Stimulated activated CD8-positive, alpha-beta memory T cell treated with anti-CD3 and anti-CD28 coated beads, Interleukin-4, amount 100 ng/mL, for 1 hour (primary cell): ENCODE measurements at places on chromosomes 3 and 15.

DNA sequence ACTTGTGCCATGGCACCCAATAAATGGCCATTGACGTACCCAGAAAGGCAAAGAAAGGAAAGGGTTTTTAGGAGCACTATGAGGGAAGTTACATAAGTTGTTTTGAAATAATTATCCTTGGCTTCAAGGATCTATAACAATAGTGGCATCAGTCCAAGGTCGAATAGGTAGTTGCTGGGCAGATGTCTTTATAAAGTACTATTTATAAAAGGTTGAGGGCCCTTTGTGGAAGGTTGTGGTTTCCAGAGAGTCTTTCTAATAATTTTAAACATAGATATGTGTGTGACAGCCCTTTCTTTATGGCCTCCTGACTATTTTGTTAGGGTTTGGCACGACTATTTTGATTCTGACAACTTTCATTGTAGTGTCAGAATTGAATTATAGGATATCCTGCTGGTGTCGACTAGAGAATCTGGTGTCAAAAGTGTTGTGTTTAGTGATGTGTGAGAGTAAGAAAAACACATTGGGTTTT, 260.5 kb downstream of the PYDC2 start:
- DNase-seq: no peak

DNA sequence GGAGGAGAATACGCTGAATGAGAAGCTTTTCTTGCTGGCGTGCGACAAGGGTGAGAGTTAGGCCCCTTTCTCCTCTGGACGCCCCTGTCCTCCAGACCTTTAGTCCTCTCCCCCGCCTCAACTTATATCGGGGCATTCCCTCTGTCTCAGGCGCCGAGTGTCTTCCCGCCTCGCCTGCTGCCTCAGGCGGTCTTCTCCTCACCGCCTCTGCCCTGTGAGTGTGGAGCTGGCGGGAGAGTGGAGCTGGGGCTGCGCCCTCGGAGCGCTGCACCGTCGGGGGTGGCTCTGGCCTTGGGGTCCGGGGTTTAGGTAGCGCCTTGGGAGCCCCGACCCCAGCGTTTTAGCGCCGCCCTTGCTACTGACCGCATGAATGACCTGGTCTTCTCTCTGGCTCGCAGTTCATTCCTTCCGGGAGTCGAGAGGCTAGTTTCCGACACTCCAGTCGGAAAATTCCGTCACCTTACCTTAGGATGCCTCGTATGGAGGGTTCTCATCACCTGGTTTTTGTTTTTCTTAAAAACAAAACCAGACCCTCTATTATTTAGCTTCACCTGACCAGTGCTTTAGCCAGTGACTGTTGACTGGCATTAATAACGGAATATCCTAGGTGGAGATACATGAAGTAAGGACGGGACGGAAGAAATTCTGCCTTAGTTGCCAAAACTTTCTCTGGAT, 985 bp downstream of the TRPC1 start:
- no peak for DNase-seq

GRCh38 chr3:139110072-139110830, 65.6 kb upstream of the PRR23C start:
- DNase-seq: no peak

DNA sequence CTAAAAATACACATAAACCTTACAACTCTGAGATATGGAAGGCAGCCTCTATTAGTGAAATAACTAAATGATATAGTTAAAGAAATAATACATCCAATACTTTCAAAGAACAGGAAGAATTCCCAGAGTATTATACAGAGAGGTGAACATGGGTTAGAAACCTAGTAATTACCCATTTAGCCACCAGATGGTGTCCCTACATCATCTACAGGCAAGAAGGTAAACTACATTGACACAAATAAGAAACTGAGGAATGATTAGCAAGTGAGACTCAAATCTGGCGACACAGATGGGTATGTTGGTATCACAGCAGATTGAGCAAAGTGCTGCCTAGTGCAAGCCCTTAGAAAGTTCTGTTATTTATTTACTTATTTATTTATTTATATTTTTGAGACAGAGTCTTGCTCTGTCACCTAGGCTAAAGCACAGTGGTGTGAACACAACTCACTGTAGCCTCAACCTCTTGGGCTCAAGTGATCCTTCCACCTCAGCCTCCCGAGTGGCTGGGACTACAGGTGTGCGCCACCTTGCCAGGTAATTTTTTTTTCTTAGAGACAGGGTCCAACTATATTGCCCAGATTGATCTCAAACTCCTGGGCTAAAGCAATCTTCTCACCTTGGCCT, 28.2 kb downstream of the NEK4 start:
- no peak for DNase-seq

DNA sequence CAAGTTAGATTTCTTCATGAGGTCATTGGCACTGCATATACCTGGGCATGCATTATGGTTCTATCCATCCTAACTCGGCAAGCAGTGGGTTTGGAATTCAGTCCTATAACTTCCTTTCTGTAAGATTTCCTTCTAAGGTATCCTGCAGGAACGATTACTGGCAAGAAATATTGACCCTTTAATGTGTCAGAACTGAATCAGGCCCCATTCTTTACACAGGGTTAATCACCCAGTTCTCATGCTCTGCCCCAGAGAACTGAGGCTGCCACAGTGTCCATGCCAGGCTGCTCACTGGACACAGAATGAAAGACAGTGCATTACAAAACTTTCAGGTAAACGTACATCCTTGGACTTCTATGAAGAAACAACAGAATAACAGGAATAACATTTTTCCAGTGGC, 108.9 kb downstream of the RPL22L1 start:
- DNase-seq: no peak

DNA sequence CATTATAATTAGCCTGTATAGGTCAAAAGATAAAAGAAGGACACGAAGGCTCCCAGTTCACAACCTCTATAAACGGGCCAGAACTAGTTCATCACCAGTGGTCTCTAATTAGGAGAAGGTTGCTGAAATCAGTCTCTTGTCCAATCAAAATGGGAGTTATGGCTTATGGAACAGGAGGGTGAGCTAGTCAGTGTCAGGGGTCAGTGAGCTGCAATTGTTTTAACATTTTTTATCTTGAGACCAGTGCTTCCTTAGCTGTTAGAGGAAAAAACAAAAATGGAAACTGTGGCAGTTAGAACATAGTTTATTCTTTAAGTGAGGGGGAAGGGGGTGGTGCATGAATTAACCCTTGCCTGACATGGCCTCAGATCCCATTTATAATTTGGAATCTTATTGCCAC, 141.7 kb downstream of the KCNMB2 start:
- DNase-seq: no peak

DNA sequence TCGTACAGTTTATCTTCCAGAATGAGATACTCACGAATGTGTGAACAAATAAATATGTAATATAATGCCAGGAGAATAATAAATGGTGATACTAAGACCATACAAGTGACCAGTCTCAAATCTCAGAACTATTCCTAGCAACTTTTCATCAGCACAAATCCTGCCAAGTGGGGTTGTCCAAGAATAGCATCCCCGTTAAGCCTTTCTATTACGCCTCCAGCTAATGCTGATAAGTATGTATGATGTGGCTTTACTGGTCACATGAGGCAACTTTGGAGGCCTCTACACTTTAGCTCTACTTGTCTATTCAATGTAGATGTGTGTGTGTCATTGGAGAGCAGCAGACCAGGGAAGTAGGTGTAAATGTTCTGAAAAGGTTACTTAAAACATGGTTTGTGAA, 129.5 kb downstream of the KCNMB2 start:
- no peak for DNase-seq

DNA sequence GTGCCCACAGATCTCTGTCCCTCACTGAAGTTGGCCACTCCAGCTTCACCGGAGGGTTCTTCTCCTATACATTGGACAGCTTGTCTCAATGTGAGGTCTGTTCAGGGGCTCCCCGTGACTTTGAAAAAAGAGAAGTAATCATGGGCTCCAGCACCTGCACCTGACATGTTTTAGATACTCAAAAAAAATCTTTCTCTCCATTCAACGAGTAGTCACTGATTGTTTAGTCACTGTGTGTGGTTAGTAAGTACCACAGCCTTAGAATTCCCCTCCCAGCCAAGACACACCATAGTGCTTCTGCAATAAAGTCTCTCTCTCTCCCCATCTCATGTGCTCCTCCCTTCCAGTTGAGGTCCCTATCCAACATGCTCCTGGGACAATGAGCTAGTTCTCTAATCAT, 18.6 kb downstream of the CCR9 start:
- DNase-seq: no peak

DNA sequence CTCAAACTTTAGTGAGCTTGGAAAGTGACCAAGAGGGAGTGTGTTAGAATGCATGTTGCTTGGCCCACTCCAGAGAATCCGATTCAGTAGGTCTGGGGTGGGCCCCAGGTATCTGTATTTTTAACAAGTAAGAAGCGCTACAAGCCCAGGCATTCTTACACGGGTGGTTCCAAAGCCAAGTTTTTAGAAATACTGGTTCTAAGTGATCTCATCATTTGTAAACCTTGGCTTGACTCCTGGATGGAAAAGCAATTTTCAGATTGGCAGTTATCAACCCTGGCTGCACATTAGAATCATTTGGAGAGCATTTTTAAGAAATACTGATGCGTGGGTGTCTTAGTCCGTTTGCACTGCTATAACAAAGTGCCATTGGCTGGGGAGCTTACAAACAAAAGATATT, 27.3 kb upstream of the ST8SIA2 start:
- no peak for DNase-seq

GRCh38 chr15:69749797-69750196, 297.2 kb downstream of the RPLP1 start:
- no peak for DNase-seq

DNA sequence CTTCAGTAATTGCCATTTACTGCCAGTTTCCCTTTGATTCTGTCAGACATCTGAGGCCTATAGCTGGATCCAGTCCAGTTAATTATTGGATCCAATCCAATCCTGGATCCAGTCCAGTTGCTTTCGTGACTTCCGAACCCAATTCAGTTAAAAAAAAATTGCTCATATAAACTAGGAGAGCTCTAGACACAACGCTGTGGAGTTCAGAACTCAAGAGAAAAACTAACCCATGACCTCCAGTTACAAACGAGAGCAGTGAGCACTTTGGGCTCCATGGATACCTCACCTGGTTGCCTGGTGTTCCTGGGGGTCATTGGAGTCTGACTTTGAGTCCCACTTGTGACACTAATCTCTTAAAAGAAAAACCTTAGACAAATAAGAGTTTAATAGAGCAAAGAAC, 269.8 kb downstream of the THSD4 start:
- no peak for DNase-seq

- DNase-seq: peak; percentile 52
Measured at GRCh38 chr3:53219895-53220483, 35.8 kb downstream of the TKT start.

- DNase-seq: no peak
Measured at GRCh38 chr15:69358850-69359249, 55.3 kb upstream of the KIF23 start.

- DNase-seq: no peak
Measured at GRCh38 chr3:85790445-85791030, 831.7 kb downstream of the CADM2 start.

DNA sequence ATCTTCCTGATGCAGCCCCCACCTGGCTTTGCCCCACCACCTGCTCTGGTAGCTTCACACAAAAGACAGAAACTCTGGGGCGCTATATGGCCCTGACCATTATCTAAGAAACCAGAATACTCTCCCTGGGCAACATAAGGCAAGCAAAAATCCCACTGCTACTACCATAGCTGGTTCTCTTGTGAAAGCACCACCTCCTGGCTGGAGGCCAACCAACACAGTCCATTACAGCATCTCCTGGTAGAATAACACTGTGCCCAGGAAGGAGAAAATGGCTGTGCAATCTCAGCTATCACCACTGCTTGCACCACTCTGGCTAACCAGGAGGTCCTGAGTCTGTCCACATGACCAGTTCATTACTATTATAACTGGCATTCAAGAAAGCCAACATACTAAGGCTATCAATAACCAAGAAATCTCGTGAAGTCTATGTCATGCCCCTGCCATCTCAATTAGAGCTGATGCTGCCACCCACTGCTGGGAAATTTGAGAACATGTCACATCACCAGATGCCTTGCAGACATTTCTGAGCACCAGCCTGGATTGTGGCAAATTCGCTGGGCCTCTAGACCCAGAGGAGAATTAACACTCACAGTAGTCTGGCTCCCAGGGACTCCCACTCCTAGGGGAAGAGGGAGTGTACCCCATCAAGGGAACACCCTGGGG, 1114.8 kb downstream of the ROBO2 start:
- no peak for DNase-seq
